Kidney tubule cell (primary cell): ENCODE measurements at places on chromosomes 3 and 15.

DNA sequence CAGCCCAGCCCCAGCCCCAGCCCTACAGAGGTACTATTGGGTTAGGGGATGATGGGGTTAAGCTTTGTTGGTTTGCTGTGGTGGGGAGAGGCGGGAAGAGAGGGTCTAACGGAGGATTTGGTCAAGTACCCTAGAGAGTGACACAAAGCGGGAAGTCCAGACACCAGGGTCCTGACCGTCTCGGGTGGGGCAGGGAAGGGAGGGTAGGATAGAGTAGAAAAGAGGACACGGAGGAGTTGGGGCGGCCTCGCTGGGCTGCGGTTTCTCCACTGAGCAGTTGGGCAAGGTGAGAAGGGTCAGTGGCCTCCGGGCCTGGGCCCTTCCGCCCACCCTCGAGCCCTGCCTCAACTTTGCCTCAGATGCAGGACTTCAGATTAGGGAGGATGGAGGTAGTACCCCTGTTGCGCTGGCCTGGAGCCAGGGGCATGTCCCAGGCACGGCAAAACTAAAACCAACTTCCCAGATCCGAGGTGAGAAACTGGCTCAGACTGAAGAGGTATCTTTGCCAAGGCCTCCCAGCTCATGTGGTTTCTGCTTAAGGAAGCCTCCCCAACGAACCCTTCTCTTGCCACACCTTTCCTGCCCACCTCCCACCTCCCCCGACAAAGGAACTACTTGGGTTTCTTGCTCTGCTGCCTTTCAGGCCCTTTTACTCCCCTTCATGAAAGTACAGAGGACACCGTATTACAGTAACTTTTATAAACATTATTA lies 551 bp downstream of the PML start:
- peak; percentile 20 for DNase-seq

GRCh38 chr3:28399206-28399605 lies 50.6 kb upstream of the AZI2 start:
- DNase-seq: no peak

GRCh38 chr3:177429079-177429478 lies 231.8 kb upstream of the TBL1XR1 start:
- DNase-seq: no peak

DNA sequence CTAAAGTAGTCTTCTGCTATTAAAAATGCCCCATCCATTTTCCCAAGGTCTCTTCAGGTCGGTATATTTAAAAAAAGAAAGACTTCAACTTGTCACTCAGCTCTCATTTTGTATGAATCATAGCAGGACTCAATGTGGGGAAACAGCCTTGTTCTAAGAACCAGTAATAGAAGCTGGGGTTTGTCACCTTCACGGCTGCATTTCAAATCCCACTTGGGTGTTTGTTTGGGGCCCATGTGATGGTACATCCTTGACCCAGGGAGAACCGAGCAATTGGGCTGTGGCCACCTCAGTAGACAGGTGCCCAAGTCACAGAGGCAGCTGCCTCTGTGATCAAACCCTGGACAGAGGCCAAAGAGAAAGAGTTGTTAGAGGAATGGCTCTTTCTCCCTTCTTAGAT lies 70.3 kb upstream of the ARL8B start:
- no peak for DNase-seq

GRCh38 chr3:129602730-129603560 lies 3.5 kb downstream of the PLXND1 start:
- DNase-seq: peak; percentile 18

DNA sequence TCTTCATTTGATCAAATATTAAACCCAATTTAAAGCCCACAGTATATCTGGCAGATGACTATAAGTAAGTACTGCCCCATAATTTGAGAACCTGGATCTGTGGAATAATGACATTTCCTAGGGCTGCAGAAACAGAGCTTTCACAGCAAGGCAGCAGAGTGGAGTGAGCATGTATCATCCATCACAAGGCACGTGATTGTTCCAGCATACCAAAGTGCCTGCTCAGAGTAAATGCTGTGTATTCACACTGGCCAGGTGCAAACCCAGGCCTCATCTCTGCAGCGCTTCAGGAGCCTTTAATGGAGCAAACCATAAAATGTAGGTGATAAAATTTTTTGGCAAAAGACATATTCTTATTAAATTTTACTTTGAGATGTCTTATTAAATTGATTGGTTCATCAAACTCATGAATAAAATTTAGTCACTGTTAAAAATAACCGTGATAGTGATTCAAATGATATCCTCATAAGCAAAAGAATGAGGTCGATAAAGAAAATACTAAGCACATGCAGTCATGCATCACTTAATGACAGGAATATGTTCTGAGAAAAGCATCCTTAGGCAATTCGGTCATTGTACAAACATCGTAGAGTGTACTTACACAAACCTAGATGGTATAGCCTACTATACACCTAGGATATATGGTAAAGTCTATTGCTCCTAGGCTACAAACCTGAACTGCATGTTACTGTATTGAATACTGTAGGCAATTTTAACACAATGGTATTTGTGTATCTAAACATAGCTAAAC lies 99.3 kb upstream of the SLC24A5 start:
- peak; percentile 67 for DNase-seq

- no peak for DNase-seq
These were observed 38.7 kb upstream of the MAGEF1 start for GRCh38 chr3:184750349-184751083.

DNA sequence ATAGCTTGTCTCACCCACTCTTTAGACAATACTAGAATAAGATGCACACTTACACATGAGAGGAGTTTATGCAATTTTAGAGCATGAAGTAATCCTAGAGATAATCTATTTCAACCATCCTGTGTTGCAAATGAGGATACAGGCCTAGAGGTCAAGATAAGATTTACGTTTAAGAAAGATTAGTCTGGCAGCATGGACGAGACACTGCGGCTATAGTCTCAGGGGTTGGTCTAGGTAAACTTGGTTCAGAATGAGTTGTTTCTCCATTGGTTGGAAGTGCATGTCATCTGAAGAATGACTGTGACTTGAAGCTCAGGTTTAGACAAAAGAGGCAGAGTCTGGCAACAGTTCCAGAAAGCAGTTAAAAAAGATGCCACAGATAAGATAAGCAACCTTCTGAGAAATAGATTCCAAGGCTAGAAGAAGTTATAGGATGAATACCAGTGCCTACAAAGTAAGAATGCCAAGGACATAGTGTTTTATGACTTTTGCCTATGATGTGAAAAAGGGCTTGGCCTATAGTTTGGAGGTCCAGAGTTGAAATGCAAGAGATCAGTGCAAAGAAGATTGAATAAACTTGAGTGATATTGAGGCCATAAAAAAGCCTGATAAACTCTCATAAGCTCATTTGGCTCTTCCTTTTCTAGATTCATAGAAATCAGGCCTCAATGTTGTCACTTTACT lies 631.0 kb downstream of the SQOR start:
- DNase-seq: no peak

- DNase-seq: no peak
These were observed 392.7 kb downstream of the PTPRG start for GRCh38 chr3:61954097-61954540.

GRCh38 chr15:51460796-51461195 lies 119.3 kb downstream of the GLDN start:
- DNase-seq: no peak

- DNase-seq: peak; percentile 85
These were observed 20.1 kb downstream of the OSBPL10 start for GRCh38 chr3:31960793-31961431.

GRCh38 chr3:123769356-123769743 lies 114.8 kb downstream of the MYLK start:
- peak; percentile 53 for DNase-seq

GRCh38 chr3:73280746-73281145 lies 219.3 kb downstream of the EBLN2 start:
- DNase-seq: no peak

GRCh38 chr3:120275618-120276017 lies 9.4 kb downstream of the GPR156 start:
- no peak for DNase-seq

- DNase-seq: peak; percentile 41
These were observed 835 bp downstream of the MEIS2 start for GRCh38 chr15:37099319-37100108.

DNA sequence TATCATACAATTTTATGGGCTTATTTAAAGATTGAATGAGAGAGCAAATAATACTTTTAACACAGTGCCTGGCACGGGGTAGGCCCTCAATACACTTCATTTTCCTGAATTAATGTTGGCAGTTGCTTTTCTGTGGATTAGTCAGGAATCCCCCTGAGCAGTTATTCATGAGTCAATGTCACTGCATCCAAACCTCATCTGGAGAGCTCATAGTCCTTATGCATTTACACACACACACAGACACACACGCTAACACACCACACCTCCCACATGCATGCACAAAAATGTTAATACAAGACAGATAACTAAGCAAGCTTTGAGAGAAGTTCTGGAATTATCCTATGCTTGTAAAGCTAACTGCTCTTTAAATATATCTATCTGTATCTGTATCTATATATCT lies 34.0 kb upstream of the TNFAIP8L3 start:
- DNase-seq: peak; percentile 15

GRCh38 chr3:122410639-122411038 lies 5.2 kb downstream of the WDR5B start:
- DNase-seq: no peak

- no peak for DNase-seq
These were observed 84.7 kb downstream of the ADAMTS17 start for GRCh38 chr15:100256970-100257650.

GRCh38 chr15:55676507-55676906 lies 66.4 kb downstream of the PRTG start:
- no peak for DNase-seq

DNA sequence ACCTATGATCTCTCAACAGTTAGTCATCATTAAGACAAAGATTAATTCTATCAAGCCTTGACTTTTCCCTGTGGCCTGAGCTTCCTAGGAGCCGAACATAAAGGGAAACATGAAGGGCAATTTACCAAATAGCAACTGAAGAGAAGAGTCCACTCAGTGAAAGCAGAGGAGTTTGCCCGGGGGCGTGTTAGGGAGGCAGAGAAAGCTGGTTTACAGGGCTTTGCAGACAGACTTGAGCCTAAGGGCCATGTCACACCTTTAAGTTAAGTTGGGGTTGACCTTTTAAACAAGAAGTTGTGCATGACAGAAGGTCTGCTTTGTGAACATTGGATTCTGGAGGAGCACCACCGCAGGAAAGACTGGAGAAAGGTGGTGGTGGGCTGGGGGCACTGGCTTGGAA lies 701.8 kb upstream of the CFAP20DC start:
- DNase-seq: no peak

- no peak for DNase-seq
These were observed 87.6 kb downstream of the NEK11 start for GRCh38 chr3:131114256-131114655.

DNA sequence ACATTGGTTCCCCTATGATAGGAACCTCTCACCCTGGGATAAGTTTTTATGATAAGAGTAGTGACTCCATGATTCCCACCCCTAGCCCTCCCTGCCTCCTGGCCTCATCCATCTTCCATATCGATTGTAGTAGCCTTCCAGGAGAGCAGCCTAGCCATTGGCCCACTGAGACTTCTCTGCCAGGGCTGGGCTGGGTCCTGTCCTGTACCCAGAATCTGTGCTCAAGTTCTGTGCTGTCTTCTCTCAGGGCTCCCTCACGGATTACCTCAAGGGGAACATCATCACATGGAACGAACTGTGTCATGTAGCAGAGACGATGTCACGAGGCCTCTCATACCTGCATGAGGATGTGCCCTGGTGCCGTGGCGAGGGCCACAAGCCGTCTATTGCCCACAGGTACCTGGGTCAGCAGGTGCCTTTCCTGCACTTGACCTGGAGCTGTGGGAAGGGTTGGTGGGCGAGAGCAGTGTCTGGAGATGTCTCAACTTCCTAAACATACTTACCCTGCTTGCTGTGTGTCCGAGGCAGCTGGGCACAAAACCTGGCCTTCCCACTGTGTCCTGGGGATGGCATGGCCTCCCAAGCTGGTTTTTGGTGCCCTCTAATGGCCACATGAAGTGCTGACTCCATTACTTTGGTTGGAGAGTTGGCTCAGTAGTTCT lies 16.6 kb upstream of the EXOG start:
- peak; percentile 73 for DNase-seq

- DNase-seq: peak; percentile 17
These were observed 74.7 kb upstream of the SOX2 start for GRCh38 chr3:181637056-181637455.

GRCh38 chr3:184937611-184938010 lies 125.6 kb downstream of the VPS8 start:
- DNase-seq: no peak

GRCh38 chr15:52281085-52282035 lies 14.2 kb downstream of the MYO5C start:
- no peak for DNase-seq

- DNase-seq: no peak
These were observed 4.7 kb downstream of the LRRK1 start for GRCh38 chr15:100923902-100924301.

DNA sequence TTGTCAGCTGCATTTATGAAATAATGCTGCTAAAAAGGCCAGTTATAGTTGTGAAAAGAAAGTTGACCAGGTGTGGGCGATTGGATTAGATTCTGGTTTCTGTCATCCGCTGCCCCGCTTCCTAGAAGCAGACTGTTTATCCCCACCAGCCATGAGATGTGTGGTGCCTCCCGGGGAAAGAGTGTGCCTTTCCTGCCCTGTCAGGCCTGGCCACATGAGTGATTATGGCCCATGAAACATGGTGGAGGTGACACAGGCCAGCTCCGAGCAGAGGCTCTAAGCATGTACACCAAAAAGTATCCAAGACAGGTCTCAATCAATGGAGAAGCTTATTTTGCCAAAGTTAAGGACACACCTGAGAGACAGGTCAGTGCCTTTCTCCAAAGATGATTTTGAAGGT lies 85.4 kb upstream of the ABHD2 start:
- no peak for DNase-seq

DNA sequence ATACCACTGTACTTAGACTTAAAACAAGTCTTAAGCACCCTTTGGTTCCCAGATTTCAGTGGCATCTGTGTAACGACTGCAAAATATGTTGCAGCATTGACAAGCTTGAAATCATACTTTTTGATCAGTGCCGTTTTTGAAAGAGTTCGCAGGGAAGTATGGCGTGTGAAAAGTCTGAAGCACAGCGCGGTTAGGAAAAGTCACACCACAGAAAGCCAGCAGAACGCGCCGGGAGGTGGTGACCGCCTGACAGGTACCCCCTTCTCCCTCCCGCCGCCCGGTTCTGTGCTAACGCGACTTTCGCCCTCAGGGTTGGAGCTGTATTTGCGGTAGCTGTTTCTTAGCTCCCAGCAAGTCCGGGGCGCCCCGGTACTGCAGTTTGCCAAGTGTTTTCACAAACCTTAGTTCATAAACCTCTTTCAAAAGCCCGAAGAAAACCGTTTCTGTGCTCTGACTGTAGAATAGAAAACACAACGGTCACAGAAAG lies 481 bp upstream of the CRYBG3 start:
- no peak for DNase-seq

DNA sequence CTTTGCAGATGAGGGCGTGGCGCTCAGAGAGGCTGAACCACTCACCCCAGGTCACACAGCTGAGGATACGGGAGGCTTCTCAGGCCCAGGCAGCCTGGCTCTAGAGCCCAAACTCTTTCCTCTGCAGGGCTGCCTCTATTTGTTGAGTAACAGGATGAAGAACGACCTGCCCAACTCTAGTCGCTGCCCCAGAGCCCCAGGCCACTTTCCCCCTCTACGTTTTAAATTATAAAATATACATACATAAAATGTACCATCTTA lies 19.2 kb upstream of the ZXDC start:
- DNase-seq: no peak
